ENCODE measurements at places on chromosomes 13 and 19.

DNA sequence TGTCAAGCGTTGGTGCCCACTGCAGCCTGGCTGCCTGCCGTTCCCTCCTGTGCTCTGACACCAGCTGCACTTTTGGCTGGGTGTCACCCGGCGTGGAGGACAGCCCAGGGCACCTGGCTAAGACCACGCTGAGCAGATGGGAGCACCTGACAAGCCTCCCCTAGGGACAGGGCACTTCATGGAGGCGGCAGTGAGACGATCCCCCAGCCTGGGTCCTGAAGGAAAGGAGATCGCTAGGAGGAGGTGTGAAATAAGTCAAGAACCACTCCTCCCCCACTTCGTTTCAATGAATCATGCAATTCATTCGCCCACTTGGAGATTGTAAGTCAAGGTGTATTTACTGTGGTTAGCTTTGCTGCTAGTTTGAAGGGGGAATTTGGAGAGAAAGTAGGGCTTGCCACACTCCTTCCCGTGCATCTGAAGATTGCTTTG lies 38.8 kb downstream of the VSTM2B start:
- no peak for DNase-seq

- DNase-seq = no peak
Measured at GRCh38 chr13:23516190-23516589, 54.0 kb upstream of the TNFRSF19 start.

DNA sequence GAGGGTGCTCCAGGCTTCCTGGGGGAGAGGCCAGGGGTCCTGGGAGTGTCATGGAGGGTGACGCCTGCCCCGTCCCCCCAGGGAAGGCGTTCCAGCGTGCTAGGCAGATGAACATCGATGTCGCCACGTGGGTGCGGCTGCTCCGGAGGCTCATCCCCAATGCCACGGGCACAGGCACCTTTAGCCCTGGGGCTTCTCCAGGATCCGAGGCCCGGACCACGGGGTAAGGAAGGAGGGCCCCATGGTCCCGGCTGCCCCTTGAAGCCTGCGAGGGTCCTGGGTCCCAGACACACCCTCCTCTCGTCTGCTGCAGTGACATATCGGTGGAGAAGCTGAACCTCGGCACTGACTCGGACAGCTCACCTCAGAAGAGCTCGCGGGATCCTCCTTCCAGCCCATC lies 11.4 kb downstream of the PTGER1 start:
- no peak for DNase-seq

- DNase-seq = no peak
Measured at GRCh38 chr19:40604647-40605215, 3.6 kb downstream of the LTBP4 start.

DNA sequence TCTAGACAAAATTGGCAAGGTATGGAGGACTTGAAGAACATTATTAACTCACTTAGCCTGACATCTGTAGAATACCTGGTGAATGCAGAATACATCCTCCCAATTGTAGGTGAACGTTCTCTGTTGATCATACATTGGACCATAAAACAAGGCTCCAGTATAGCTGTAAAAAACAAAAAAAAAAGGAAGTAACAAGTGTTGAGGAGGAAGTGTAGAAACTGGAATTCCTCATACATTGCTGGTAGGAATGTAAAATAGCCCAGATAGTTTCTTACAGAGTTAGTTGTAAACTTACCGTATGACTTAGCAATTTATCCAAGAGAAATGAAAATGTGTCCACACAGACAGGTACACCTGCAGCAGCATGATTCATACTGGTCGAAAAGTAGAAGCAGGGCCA lies 44.8 kb downstream of the TSSK6 start:
- no peak for DNase-seq

DNA sequence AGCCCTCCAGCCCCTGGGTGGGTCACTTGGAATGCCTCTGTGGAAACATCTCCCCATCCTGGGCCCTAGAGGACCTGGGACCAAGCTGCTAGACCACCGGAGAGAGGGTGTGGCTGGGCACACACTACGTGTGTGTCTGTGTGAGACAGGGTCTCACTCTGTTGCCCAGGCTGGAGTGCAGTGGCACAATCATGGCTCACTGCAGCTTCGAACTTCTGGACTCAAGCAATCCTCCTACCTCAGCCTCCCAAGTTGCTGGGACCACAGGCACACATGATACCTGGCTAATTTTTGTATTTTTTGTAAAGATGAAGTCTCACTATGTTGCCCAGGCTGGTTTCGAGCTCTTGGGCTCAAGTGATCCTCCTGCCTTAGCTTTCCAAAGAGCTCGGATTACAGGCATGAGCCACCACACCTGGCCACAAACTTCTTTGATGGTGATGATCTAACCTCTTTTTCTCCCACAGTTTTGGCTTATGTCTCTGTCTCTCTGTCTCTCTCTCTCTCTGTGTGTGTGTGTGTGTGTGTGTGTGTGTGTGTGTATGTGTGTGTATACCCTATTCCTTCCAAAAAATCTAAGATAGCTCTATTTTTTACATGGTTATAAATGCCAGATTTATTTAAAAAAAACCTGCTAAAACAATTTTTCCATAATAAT lies 32.1 kb upstream of the SLC7A9 start:
- no peak for DNase-seq
